ENCODE measurements at places on chromosomes 3 and 15. TPM values are rescaled to one million over a fixed set of nuclear protein-coding genes. Genes with fewer than 3 reads are reported as not detected.

TNK2 gene
- 6.1 TPM for total RNA-seq

C2CD4A gene
- total RNA-seq = 0.29 TPM

ZNF860 gene
- total RNA-seq = not detected

SIDT1 gene
- 26.3 TPM for total RNA-seq

SNTN gene
- not detected for total RNA-seq

PRTG gene
- 0.89 TPM for total RNA-seq

OR4F6 gene
- not detected for total RNA-seq

CPN2 gene
- total RNA-seq = not detected

CFAP161 gene
- not detected for total RNA-seq

LARP6 gene
- total RNA-seq = 11.4 TPM

GRCh38 chr3:117868766-117869165, 1159.2 kb downstream of the TUSC7 start:
- no peaks in the 10 kb centered on the region for H3K36me3 ChIP-seq
- DNase-seq = no peak
- H3K27ac ChIP-seq = no peak overlapping the region
- no peaks in the 10 kb centered on the region for H3K4me1 ChIP-seq

DNA sequence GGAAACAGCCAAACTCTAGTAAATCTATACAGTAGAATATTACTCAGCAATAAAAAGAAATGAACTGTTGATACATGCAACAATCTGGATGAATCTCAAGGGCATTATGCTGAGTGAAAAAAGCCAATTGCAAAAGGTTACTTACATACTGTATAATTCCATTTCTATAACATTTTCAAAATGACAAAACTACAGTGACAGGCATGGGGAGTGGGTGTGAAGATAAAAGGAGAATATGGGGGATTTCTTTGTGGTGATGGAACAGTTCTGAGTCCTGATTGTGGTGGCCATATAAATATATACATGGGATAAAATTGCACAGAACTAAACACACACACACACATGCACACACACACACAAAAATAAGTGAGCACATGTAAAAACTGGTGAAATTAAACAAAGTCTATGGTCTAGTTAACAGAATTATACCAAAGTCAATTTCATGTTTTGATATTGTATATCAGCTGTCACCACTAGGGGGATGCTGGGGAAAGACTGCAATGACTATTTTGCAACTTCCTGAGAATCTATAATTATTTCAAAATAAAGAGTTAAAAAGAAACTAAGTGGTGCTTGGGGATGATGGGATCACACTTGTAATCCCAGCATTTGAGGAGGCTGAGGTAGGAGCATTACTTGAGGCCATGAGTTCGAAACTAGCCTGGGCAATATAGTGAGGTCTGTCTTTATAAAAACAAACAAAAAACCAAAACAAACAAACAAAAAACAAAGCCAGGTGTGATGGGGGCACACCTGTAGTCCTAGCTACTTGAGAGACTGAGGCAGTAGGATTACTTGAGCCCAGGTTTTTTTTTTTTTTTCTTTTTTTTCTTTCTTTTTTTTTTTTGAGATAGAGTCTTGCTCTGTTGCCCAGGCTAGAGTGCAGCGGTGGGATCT, 66.0 kb downstream of the SPTSSB start:
- H3K4me1 ChIP-seq = no peaks in the 10 kb centered on the region
- H3K4me3 ChIP-seq = no peak overlapping the region
- no peaks in the 10 kb centered on the region for H3K36me3 ChIP-seq
- DNase-seq = no peak
- no peak overlapping the region for H3K27ac ChIP-seq

DNA sequence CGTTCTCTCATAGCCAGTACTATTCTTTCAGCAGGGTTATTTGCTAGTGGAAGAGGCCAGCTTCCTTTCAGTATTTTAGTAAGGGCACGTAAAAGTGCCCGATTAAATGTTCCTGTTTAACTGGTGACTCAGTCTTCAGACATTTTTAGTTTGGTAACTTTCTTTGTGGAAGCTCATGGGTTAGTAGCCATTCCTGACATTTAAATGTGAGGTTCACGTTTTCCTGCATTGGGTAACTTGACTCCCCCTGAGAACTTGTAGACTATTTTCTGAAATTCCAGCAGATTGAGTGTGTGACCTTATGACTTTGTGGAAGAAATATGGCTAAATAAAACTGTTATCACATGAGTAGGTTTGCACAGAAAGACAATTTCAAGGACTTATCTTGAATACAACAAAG, 16.9 kb downstream of the ABHD2 start:
- H3K4me3 ChIP-seq = no peak overlapping the region
- DNase-seq = no peak
- H3K36me3 ChIP-seq = peaks cover 8% of the 10 kb centered on the region

- H3K4me3 ChIP-seq = peak overlapping the region; percentile 53
- DNase-seq = no peak
- H3K27ac ChIP-seq = no peak overlapping the region
- peaks cover 81% of the 10 kb centered on the region for H3K27me3 ChIP-seq
- peaks cover 16% of the 10 kb centered on the region for H3K4me1 ChIP-seq
These were observed 251.1 kb downstream of the TJP1 start for GRCh38 chr15:29570948-29571791.

- H3K36me3 ChIP-seq = peaks cover 48% of the 10 kb centered on the region
- no peak overlapping the region for H3K4me3 ChIP-seq
- peaks cover 38% of the 10 kb centered on the region for H3K4me1 ChIP-seq
These were observed 3.1 kb downstream of the RPSA start for GRCh38 chr3:39409514-39410136.

- no peak overlapping the region for H3K27ac ChIP-seq
- no peak overlapping the region for H3K4me3 ChIP-seq
- no peak for DNase-seq
- H3K27me3 ChIP-seq = no peaks in the 10 kb centered on the region
These were observed 58.9 kb upstream of the FLNB start for GRCh38 chr3:57949344-57949743.

- no peaks in the 10 kb centered on the region for H3K36me3 ChIP-seq
- no peak overlapping the region for H3K4me3 ChIP-seq
- no peaks in the 10 kb centered on the region for H3K4me1 ChIP-seq
- no peak overlapping the region for H3K27ac ChIP-seq
These were observed 207.5 kb downstream of the IL20RB start for GRCh38 chr3:137165117-137165806.

DNA sequence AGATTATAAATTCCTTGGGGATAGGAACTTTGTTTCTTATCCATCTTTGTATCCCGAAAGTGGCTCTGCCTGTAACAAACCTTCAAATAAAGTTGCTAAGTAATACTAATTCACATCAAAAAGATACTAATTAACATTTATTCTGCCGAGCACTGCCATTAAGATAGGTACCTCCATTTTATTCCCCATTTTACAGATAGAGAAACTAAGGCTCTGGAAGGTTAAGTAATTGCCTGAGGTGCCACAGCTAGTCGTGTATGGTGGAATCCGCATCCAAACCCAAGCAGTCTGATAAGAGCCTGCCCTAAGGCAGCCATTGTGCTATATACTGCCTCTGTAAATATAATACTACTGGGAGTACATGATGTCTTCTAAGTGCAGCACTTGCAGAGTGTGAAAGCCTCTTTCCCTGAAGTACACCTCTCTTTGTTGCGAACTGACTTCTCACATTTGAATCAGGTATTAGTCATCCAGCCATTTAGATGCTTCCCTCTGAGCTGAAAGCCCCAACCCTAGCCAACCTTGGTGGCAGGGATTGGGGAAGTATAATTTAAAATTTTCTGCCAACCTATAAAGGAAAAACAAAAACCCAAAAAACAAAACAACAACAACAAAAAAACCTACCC, 78.5 kb upstream of the CHD2 start:
- H3K36me3 ChIP-seq = no peaks in the 10 kb centered on the region
- no peak overlapping the region for H3K4me3 ChIP-seq
- no peak for DNase-seq

GRCh38 chr3:98644168-98644567, 50.8 kb upstream of the CPOX start:
- no peak for DNase-seq
- H3K36me3 ChIP-seq = no peaks in the 10 kb centered on the region
- no peak overlapping the region for H3K4me3 ChIP-seq
- no peaks in the 10 kb centered on the region for H3K4me1 ChIP-seq
- H3K27ac ChIP-seq = no peak overlapping the region

GRCh38 chr3:196431181-196432136, 768 bp downstream of the UBXN7 start:
- peak overlapping the region; percentile 90 for H3K27ac ChIP-seq
- DNase-seq = peak; percentile 70
- H3K27me3 ChIP-seq = no peaks in the 10 kb centered on the region
- peak overlapping the region; percentile 89 for H3K4me3 ChIP-seq
- H3K4me1 ChIP-seq = peaks cover 44% of the 10 kb centered on the region

DNA sequence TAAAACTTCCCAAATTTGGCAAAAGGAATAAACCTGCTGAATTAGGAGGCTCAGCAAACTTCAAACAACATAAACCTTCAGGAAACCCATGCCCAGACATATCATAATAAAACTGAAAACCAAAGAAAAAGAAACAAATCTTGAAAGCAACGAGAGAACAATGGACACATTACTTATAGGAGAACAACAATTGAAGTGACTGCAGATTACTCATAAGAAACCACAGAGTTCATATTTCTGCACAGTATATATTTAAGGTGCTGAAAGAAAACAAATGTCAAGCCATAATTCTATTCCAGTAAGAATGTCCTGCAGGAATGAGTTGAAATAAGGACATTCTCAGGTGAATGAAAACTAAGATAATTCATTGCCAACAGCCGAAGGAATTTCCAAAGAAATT, 80.8 kb upstream of the PROK2 start:
- H3K27me3 ChIP-seq = peaks cover 11% of the 10 kb centered on the region
- H3K4me1 ChIP-seq = no peaks in the 10 kb centered on the region
- no peak for DNase-seq
- no peak overlapping the region for H3K4me3 ChIP-seq
- H3K36me3 ChIP-seq = no peaks in the 10 kb centered on the region

GRCh38 chr3:143617050-143617449, 231.2 kb downstream of the SLC9A9 start:
- DNase-seq = no peak
- no peak overlapping the region for H3K27ac ChIP-seq
- H3K36me3 ChIP-seq = no peaks in the 10 kb centered on the region
- no peaks in the 10 kb centered on the region for H3K4me1 ChIP-seq
- H3K4me3 ChIP-seq = no peak overlapping the region
- no peaks in the 10 kb centered on the region for H3K27me3 ChIP-seq

DNA sequence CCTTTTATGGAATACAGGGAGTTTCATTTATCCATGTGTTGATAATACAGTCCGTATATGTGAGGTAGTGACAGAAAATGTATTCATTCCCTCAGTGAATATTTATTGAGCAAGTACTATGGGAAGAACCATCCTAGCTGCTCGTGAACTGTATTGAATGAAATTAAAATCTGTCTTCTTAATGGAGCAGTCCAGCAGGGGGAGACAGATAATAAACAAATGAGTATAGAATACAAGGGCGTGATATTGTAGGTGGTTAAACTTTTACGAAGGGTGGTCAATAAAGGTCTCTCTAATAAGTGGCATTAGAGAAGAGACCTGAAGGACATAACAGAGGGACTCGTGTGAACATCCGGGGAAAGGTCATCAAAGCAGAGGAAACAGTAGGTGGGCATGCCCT, 62.7 kb upstream of the OSTN start:
- no peaks in the 10 kb centered on the region for H3K4me1 ChIP-seq
- no peak overlapping the region for H3K27ac ChIP-seq
- H3K4me3 ChIP-seq = no peak overlapping the region
- DNase-seq = no peak

GRCh38 chr3:180881065-180881801, 31.2 kb upstream of the FXR1 start:
- DNase-seq = no peak
- H3K27ac ChIP-seq = no peak overlapping the region
- H3K36me3 ChIP-seq = no peaks in the 10 kb centered on the region

GRCh38 chr3:64815789-64816188, 128.0 kb upstream of the ADAMTS9 start:
- no peaks in the 10 kb centered on the region for H3K36me3 ChIP-seq
- no peak overlapping the region for H3K4me3 ChIP-seq
- no peaks in the 10 kb centered on the region for H3K27me3 ChIP-seq
- DNase-seq = no peak

GRCh38 chr3:18442756-18443664, 17.9 kb upstream of the SATB1 start:
- H3K27me3 ChIP-seq = no peaks in the 10 kb centered on the region
- H3K27ac ChIP-seq = peak overlapping the region; percentile 80
- H3K4me3 ChIP-seq = peak overlapping the region; percentile 73

DNA sequence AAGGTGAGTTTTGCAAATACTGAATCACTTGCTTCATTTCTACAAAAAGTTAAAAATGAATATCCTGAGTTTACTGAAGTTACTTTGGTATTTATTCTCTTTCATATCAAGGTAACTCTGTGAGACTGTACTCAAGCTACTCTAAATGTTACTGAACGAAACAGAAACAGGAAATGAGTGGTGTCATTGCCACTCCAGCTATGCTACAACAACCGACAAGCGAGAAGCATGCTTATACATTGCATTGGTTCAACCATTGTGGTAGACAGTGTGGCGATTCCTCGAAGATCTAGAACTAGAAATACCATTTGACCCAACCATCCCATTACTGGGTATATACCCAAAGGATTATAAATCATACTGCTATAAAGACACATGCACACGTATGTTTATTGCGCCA, 313.2 kb upstream of the THBS1 start:
- H3K27me3 ChIP-seq = no peaks in the 10 kb centered on the region
- H3K4me1 ChIP-seq = peaks cover 8% of the 10 kb centered on the region
- H3K4me3 ChIP-seq = no peak overlapping the region
- H3K36me3 ChIP-seq = no peaks in the 10 kb centered on the region
- DNase-seq = no peak
